ENCODE measurements at places on chromosomes 6 and 20. TPM values are rescaled to one million over a fixed set of nuclear protein-coding genes. Genes with fewer than 3 reads are reported as not detected.

GRCh38 chr6:39411465-39411864 lies 89.0 kb upstream of the KCNK16 start:
- DNase-seq: no peak

DNA sequence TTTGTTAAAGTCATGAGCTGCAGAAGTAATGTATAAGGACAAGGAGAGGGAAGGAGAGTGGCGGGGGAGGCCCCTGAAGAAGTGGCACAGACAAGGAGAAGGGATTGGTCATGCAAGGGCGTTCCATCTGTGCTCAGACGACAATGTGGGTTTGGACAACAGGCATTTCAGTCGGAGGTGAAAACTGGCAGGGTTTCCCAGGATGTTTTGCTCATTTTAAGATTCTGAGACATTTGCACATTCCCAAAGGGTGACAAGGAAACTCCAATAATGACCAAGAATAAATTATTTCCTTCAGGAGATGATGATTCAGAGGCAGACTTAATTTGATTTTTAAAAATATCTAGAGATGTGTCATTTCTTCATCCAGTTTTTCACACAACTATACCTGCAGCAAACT lies 181.8 kb downstream of the HIVEP2 start:
- no peak for DNase-seq

DNA sequence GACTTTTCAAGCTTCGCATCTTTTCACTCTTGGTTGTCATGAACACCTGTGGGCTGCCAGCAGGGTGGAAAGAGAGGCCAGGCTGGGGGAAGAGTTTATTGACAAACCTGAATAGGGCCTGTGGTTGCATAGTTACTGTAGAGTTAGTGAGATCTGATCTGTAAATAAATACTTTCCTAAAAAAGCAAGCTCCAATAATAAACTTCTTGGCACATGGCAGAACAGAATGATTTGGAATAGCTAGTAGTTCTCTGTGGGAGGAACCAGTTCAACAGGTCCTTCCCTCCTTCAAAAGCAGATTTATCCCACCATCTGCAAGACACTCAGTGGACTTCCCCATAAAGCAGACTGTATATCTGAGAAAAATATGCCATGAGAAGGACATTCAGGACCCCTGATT lies 445.0 kb downstream of the HACE1 start:
- DNase-seq: no peak

ZDHHC14 gene
- polyA plus RNA-seq: 9.9 TPM

CCM2L gene
- 12.9 TPM for polyA plus RNA-seq

ULBP2 gene
- 2.7 TPM for polyA plus RNA-seq

Measured in heart right ventricle (tissue), 16 donors.